Activated CD4-positive, alpha-beta T cell treated with anti-CD3 and anti-CD28 coated beads, Interleukin-2, Interleukin-6, amounts not matched to agents 100 ng/mL and 50 ng/mL, durations not matched to agents 16 hours and 8 hours (primary cell): ENCODE measurements at places on chromosomes 1 and 21.
A peak's percentile ranks its signal among the peaks of the same experiment; 100 is the strongest.

DNA sequence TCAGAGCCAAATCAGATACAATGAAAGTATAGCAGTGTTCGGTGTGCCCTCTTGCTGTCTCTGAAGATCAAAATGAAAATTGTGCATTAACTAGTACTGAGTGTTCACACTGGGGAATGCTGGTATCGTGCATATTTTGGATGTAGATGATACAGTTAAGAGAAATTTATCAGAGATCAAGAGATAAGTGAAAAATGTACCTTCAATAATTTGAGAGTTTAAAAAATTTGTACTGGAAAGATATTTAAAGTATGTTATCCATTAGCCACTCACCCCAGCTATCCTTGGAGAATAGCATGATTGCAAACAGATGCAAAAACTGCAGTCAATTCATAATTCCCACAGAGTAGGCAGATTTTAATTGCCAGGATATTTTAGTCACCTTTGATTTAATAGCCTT, 56.4 kb downstream of the GREM2 start:
- DNase-seq: no peak

DNA sequence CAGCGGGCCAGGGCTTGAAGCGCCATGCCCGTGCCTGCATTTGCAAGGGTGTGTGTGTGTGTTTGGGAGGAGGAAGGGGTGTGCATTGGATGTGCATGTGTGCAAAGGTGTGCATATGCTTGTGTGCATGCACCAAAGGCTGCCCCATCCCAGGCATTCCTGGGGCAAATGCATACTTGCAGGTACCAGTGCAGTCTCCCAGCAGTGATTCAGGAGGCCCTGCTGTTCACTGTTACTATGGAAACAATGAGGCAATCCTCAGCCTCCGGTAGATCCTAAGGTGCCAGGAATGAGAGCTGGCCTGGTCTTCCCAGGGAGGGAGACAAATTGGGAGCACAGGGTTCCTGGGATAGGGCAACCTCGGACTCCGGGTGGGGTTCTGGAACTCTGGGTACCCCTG, 7.5 kb upstream of the FNDC5 start:
- no peak for DNase-seq

GRCh38 chr1:228735871-228736586, 750 bp downstream of the RHOU start:
- DNase-seq: no peak

GRCh38 chr1:47003896-47004403, 19.5 kb upstream of the CYP4X1 start:
- no peak for DNase-seq

GRCh38 chr1:198160222-198160621, 3.4 kb downstream of the NEK7 start:
- no peak for DNase-seq

DNA sequence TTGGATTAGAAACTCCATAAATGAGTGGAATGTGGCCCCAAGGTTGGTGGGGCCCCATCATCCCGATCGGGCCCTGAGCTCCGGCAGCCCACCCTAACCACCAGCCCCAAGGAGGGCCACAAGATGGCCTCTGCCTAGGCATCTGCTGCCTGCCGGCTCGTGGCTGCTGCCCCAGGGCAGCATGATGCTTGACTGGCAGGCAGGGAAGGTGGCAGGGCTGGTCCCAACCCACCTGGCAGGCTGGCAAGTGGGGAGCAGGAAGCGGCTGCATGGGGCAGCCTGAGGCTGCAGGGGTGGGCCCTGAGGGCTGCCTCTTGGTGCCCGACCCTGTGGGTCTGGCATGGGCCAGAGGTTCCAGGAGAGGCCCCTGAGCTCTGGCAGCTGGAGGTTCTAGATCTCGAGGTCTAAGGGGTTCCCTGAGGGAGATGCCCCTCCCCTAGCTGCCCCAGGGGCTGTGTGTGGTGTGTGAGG, 760 bp upstream of the GJC2 start:
- DNase-seq: no peak

- DNase-seq: no peak
Measured at GRCh38 chr1:58460469-58460868, 86.1 kb downstream of the OMA1 start.

GRCh38 chr1:152167835-152168534, 9.0 kb upstream of the RPTN start:
- DNase-seq: no peak

GRCh38 chr1:90718411-90719329, 1.6 kb upstream of the BARHL2 start:
- DNase-seq: no peak

DNA sequence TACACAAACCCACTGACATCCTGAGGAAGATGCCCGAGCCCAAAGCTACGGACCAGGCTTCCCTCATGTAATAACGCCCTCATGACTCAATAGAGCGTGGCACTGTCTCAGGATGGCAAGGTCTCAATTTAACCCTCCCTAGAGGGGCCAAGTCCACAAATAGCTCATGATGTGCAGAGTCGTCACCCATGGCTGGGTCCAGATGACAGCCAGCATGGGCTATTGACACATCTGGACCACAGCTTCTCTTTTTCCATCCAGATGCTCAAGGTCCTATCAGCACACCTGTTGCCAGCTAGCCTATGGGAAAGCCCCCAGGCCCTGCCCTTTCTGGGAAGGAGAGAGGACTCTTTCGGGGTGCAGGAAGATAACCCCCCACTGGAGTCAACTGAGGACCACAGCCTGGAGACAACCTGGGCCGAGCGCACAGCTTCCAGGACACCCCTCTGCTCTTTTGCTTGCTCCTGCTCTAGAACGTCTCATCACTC, 2.8 kb downstream of the LAPTM5 start:
- peak; percentile 58 for DNase-seq

- no peak for DNase-seq
Measured at GRCh38 chr1:33468531-33468930, 3.9 kb upstream of the ZSCAN20 start.

GRCh38 chr1:203041351-203041932, 15.2 kb downstream of the PPFIA4 start:
- no peak for DNase-seq

DNA sequence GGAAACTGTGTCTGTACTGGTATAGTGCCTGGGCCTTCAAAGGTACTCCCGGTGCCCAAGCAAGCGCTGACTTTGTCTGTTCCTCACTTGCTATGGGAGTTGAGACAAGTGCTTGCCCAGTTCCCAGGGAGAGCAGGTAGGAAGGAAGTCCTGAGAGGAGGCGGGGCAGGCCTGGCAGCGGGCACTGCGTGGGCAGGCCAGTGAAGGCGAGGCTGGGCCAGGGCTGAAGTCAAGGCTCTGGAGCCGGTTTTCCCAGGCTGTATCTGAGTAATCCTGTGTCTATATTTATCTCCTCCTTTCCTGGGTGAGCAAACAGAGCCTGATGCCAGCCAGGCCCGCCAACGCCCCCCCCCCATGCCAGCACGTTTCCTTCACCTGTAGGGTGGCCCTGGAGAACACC, 15.9 kb upstream of the EDN2 start:
- DNase-seq: no peak

GRCh38 chr1:156860628-156861423, at the start of gene NTRK1:
Gene NTRK1 (plus strand): TSS chr1:156860865. CDS start chr1:156860935, 70 bp downstream.
- peak; percentile 60 for DNase-seq

- no peak for DNase-seq
Measured at GRCh38 chr1:32780628-32781234, 36.4 kb downstream of the YARS1 start.

DNA sequence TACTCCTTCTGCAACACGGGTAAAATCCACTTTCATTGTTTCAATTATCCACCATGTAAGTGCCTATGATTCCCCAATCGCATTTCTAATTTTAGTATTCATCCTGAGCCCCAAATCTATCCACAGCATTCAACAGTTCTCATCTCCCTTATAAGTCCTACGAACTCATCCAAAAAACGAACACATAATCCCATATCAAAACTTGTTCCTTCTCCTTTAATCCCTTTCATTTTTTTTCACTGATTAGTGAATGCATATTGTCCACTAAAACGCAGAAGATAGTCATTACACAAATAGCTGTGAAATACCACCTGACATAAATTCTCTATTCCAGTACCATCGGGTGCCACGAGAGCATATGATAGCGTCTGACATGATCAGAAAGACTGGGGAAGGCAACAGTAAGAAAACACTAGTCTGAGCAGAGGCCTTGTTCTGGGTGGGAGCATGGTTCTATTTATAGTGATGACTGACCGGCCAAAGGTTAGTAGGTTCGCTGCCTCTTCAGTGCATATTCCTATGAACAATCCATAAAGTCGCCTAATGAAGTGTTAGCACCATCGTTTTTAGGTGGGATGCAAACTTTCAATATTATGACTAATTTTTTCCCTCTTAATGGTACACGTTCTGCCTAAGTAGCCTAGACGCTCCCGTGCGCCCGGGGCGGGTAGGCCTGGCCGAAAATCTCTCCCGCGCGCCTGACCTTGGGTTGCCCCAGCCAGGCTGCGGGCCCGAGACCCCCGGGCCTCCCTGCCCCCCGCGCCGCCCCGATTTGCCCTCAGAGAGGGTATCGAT, 648 bp downstream of the ATP5PF start:
- DNase-seq: peak; percentile 26

DNA sequence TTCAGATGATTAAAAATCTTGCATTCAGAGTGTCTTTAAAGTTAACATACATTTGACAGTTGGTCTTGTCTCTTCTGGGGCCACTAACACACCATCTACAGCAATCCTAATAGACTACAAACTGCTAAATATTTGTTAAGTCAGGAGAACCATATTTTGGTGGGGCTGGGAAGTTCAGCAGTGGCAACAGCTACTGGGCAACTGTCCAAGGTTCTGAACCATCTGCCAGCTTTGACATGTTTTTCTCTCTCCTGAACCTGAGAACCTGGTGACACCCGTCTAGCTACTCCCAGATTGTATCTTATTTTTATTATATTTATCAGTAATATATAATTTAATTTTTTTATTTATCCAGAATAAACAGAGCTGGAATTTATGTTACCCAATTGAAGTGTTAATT, 199.0 kb upstream of the DPYD start:
- no peak for DNase-seq

GRCh38 chr1:53442299-53442698, 16.9 kb upstream of the DMRTB1 start:
- no peak for DNase-seq

GRCh38 chr1:86155051-86155806, 1.3 kb downstream of the COL24A1 start:
- DNase-seq: no peak

DNA sequence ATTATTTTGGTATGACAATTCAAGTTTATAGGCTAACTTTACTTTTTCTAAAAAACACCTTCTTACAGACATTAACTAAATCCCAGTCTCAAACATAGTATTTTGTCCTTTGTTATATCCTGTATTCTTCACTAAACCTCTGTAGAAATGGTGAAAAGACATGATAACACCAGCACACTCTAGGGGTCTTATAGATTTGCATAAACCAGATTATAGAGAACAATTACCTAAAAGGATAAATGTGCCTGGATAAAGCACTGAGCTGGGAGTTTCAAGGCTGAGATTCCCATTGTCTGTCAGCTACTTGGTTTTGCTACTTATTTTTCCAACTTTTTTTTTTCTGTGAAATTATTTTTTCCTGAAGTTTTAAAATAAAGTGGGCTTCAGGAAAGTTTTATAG, 1288.6 kb upstream of the TMPRSS15 start:
- DNase-seq: no peak

DNA sequence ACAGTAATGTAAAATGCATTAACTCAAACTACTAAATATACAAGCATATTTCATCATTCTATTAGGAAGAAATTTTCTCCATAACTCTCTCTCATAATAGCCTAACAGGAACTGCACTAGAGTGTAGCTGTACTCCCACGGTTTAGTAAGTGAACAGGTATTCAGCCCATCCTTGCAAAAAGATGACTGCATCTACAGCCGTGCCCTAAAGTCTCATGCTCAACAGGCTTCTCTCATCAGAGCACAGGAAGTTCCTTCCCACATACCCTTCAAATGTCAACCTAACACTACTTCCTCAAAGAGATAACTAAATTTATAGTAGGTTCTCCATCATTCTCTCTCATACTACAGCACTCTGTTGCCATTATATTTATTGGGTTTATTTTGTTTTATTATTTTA, 251.6 kb downstream of the AKT3 start:
- DNase-seq: peak; percentile 49

DNA sequence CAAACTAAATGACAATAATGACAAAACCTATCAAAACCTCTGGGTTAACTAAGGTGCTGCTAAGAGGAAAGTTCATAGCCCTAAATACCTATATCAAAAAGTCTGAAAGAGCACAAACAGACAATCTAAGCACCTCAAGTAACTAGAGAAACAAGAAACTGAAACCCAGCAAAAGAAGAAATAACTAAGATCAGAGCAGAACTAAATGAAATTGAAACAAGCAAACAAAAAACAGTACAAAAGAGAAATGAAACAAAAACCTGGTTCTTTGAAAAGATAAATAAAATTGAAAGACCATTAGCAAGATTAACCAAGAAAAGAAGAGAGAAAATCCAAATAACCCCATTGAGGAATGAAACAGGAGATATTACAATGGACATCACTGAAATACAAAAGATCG, 44.8 kb upstream of the KIAA0040 start:
- DNase-seq: no peak

DNA sequence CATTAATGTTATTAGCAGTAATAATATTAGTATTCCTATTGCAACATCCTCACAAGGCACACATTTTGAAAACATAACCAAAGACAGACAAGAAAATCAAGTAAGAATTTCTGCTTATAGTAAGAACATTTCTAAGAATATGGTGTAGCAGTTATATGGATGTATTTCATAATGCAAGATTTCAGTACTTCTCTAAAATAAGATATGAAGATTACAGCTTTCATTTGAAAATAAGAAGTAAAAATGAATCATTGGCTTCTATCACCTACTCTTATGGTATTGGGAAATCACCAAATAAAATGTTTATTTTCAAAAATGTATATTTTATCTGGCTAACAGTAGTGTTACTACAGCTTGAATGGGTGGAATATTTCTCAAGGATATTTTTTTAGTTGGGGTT, 103.8 kb upstream of the USP25 start:
- no peak for DNase-seq

DNA sequence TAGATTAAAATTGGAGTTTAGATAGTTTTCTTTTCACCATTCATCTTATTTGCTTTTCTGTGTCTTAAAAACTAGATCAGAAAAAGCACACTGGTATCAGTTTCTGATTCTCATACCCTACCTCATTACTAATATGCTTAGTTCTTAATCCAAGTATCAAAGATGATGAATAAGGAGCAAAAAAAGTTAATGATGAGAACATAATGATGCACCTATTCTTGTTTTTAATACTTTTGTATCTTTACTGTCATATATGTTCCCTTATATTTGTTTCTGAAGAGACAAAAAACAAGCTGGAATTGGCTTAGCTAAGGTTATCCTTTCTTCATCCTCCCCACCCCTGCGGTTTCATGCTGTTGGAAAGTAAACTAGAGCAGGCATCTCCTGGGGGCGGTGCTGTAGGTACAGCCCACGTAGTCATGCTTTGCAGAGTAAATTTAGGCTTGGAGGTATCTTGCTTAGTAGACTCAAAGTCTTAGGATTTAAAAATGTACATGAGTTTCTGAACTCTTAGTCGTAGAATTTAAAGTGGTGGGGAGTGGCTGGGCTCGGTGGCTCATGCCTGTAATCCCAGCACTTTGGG, 16.4 kb downstream of the CNIH4 start:
- DNase-seq: no peak
